ENCODE measurements at places on chromosomes 7 and 10.

DNA sequence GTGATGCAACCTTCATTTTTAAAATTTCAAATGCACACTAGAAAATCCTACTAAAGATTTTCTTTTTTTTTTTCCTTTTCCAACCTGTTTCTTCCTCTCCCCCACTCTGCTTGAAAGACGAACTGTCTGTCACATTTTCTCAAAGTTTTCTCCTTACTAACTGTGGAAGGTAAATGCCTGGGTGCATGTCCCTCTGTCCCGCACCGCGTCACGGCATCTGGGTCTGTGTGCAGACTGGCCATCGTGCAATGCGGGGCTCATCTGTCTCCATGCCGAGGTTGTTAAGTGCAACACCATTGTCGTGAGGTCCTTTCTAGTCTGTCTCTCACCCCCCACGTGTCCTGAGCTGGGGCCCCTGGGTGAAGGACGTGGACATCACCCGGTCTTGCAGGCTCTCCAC lies 28.4 kb downstream of the PFKFB3 start:
- DNase-seq, result no peak

GRCh38 chr10:1278306-1278705 lies 222.1 kb downstream of the WDR37 start:
- DNase-seq, result no peak

DNA sequence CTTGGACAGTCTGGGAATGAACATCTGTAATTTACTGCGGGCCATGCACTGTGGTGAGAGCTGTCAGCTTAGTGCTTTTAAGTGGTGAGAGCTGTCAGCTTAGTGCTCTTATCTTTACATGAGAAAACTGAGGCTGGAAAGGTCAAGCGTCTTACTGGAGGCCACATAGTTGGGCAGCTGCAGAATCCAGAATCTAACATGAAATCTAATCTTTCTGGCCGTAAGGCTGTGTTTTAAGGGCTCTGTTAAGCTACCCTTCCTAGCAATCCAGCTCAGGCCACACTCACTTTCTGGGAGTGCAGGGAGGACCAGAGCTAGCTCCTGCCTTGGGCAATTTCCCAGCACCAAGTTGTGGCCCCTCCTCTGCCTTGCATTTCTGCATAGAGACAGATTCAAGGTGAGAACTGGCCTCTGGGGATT lies 70.2 kb downstream of the SORCS3 start:
- DNase-seq, result no peak

- DNase-seq, result no peak
Measured at GRCh38 chr7:105849122-105849855, 27.1 kb downstream of the ATXN7L1 start.

DNA sequence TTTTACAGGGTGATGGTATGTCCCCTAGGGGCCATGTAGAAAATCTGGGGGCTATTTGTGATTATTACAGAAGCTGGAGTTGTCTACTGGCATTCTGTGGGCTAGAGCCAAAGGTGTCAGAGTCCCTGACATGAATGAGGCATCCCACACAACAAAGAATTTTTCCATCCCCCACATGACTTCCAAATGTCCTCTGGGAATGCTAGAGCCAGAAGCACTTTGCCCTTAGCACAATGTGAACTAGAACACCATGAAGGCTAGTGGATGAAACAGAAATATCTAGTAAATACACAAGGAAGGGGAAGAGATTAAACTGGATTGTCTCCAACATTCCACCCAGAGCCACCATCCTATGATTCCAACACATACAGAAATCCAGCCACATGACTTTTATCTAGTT lies 46.9 kb downstream of the FAM13C start:
- no peak for DNase-seq

- DNase-seq, result no peak
Measured at GRCh38 chr7:39035903-39036302, 58.2 kb downstream of the POU6F2 start.

DNA sequence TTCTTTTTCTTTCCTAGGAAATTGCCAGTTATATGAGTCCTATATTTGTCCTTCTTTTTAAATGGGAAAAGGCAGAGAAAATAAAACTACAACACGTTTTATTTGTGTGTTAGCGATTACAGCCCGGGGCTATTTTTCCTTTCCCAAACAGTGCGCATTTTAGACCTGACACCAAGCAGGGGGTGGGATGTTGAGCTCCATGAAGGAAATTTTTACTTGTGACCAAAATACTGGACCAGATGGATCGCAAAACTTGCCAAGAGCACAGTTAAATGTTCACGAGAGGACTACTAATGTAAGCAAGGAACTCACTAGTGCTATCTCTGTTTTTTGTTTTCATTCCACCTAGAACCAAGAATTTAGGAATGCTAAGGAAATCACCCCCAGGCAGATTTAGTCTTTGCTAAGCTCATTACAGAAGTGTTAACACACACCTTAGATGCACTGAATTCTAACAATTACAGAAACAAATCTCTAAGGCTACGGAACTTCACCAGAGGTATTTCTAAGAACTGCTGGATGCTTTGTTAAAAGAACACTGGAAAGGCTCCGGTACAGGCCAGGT lies 114.8 kb downstream of the JAZF1 start:
- DNase-seq, result no peak
